Foreskin keratinocyte (primary cell): ENCODE measurements at places on chromosomes 1 and 21. TPM values are rescaled to one million over a fixed set of nuclear protein-coding genes. Genes with fewer than 3 reads are reported as not detected.

GRCh38 chr1:92730476-92730875 is 54.4 kb downstream of the EVI5 start:
- DNase-seq = no peak

The LCE1B gene
- total RNA-seq = 0.42 and 0.61 TPM in 2 replicates

The GBP7 gene
- not detected in 2 replicates for total RNA-seq

The CYP4A22 gene
- not detected in 2 replicates for total RNA-seq

- peak; percentile 59 for DNase-seq
Observed at GRCh38 chr1:226479474-226479873, 69.1 kb upstream of the STUM start.

The AADACL4 gene
- total RNA-seq = not detected in 2 replicates
